ENCODE measurements at places on chromosomes 2 and 18.

DNA sequence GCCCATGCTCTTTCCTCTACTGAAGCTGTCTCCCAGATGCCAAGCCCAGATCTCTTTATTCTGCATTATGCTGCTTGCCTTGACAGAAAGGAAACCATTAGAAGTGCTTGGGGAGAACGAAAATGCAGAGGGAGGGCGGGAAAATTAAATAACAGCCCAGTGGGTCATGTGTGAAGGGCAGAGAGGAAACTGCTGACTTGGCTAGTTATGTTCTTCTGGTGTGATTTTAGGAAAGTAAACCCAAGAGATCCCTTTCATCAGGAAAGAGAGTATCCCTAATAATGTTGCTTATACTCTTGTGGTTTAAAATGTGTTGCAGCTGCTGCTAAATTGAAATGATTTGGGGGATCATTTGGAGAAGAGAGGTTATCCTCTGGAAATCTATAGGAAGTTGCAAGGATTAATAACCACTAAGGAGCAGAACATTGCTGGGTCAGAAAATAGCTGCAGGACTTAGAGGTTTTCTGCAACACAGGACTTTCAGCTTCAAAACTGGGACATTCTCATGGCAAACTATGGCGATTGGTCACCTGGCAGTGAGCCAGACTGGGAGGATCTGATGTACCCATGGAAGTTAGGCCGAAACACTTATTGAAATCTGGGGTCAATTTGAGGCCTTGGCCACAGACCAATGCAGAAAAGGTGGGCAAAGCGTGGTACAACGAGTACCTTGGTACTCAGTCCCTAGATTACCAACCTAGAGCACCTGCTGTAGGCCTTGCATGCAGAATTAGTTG lies 172.2 kb downstream of the TMEM247 start:
- DNase-seq, result no peak

- DNase-seq, result no peak
Observed at GRCh38 chr2:104969564-104969963, 68.3 kb upstream of the MRPS9 start.

GRCh38 chr2:207869784-207870778 lies 100.4 kb upstream of the FZD5 start:
- DNase-seq, result no peak

GRCh38 chr2:156079845-156080244 lies 252.7 kb downstream of the NR4A2 start:
- DNase-seq, result no peak

GRCh38 chr18:42586601-42587000 lies 528.9 kb downstream of the RIT2 start:
- DNase-seq, result no peak
